ENCODE measurements at places on chromosomes 16 and 17.
A peak's percentile ranks its signal among the peaks of the same experiment; 100 is the strongest.

GRCh38 chr17:45382226-45382625, 50.4 kb downstream of the ARHGAP27 start:
- no peak for DNase-seq

GRCh38 chr16:67468731-67469130, 12.2 kb downstream of the ATP6V0D1 start:
- DNase-seq, result no peak

GRCh38 chr17:56121191-56122051, 31.9 kb upstream of the ANKFN1 start:
- no peak for DNase-seq

- DNase-seq, result no peak
These were observed 394 bp upstream of the PRM3 start for GRCh38 chr16:11273721-11274324.

GRCh38 chr17:68318103-68318991, 27.1 kb downstream of the ARSG start:
- DNase-seq, result peak; percentile 80

- DNase-seq, result no peak
These were observed 1.2 kb upstream of the MGAT5B start for GRCh38 chr17:76866774-76867577.

GRCh38 chr17:28689011-28689410, 22.7 kb downstream of the PROCA1 start:
- DNase-seq, result no peak

DNA sequence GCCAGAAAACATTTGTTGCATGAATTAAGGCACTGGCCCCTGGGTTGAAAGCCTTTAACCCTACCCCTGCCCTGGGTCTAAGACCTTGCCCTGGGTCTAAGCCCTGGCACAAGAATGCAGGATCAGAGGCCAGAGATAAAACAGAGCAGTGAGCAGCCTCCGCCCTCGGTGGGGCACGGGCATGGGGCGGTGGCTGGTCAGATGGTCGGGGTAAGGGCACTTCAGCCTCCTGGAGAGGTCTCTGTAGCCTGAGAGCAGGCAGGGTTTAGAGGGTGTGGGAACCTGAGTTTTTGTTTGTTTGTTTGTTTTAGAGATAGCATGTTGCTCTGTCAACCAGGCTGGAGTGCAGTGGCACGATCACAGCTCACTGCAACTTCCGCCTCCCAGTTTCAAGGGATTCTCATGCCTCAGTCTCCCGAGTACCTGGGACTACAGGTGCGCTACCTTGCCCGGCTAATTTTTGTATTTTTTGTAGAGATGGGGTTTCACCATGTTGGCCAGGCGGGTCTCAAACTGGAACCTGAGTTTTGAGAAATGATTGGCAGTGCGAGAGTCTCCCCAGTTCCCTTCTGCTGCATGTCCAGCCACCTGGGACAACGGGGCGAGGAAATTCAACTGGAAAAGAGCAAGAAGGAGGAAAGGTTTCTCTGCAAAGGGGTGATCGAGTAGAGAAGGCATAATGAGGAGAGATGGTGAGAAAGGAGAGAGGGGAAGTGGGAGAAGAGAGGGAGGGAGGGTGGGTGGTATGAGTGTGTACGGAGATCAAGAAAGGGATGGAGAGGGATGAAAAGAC, 27.7 kb downstream of the TNS4 start:
- DNase-seq, result no peak

- DNase-seq, result peak; percentile 78
These were observed 11.5 kb upstream of the ZC3H18 start for GRCh38 chr16:88558457-88559442.

- peak; percentile 69 for DNase-seq
These were observed 9.1 kb upstream of the CEP295NL start for GRCh38 chr17:78912082-78912481.

DNA sequence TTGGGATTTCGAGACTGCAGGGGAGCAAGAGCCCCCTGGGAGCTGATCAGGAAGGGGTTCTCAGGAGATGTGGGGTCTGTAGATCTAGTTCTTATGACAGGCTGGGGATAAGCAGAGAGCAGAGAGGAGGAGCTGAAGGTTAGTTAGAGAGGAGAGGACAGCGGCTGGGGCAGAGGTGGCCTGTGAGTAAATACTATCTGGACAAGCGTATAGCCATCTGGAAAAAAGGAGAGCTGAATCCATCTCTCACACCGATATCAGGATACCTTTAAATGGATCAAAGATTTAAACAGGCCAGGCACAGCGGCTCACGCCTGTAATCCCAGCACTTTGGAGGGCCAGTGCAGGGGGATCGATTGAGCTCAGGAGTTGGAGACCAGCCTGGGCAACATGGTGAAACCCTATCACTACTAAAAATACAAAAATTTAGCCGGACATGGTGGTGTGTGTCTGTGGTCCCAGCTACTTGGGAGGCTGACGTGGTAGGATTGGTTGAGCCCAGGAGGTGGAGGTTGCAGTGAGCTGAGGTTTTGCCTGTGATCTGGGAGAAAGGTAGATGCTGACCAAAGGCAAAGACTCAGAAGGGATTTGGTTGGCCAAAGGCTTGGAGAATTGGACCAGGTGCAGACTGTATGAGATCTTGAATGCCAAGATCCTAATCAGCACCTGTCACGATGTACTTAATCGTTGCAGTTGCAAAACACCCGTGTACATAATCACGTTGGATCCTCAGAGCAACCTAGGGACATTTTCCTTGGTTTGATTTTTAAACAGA, 18.9 kb upstream of the SLC25A19 start:
- DNase-seq, result no peak

- no peak for DNase-seq
These were observed 29.5 kb upstream of the PIK3R6 start for GRCh38 chr17:8896641-8897635.

DNA sequence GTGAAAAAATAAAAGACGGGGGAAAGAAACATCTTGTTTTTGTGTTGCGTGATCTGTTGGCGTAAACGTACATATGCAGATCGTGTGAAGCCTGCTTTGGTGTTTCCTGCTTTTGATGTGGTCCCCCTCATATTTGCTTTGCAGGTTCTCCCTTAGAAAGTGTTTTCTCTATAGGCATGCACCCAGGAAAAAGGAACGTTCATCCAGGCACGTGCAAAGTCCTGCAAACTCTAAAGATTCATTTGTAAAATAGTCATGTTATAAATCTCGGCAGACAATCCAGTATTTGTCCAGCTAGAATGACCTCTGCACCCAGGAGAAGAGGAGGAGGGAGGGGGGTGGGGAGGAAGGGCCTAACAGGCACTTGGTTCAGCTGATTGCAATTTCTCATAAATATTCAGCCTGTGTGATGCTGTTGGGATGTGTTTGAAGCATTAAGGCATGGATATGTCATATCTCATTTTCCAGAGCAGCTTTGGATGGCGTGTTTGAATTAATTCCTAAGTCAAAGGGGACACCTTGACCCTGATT, 40.3 kb upstream of the DDX52 start:
- no peak for DNase-seq

DNA sequence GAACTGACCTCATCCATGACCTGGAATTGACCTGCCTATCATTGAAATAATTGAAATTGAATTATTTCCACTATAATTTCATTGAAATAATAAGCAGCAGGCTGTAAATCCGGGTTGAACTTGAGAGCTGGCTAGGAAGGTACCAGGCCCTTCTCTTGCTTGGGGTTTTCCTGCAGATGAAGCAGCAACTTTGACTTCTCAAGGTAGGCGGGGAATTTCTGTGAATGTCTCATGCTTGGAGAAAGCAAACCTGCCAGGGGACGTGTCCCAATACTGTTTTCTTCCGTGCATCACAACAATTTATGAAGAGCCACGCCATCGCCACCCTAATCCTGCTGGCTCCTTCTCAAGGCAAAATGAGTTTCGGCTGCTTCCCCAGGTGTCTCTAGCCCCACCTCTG, 97.5 kb upstream of the XYLT1 start:
- DNase-seq, result no peak

GRCh38 chr17:31349454-31349853, 28.0 kb upstream of the EVI2A start:
- DNase-seq, result no peak

GRCh38 chr16:27795992-27796614, 246.2 kb downstream of the KATNIP start:
- DNase-seq, result peak; percentile 56

GRCh38 chr17:73625991-73626673, 18.1 kb downstream of the SDK2 start:
- DNase-seq, result no peak

- no peak for DNase-seq
These were observed 302 bp downstream of the LITAF start for GRCh38 chr16:11586378-11586855.

DNA sequence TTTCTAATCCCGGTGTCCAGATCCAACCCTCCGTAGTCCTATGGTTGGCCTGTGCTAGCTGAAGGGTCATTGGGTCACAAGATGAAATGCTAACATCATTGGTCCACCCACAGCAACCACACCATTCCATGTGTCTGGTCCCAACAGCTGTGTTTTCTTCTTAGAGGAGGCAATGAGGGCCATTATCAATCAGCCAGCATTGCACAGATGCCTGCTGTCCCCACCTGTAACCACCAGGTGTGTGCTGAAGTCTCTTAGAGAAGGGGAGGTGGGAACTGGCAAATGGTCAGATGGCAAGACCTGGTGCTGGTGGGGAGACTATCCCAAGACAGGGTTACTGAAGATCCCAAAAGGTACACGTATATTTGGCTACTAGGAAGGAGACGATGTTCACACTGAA, 37.4 kb downstream of the HIC1 start:
- DNase-seq, result no peak

GRCh38 chr16:79891458-79891857, 290.9 kb upstream of the MAF start:
- DNase-seq, result no peak

GRCh38 chr16:22397464-22397863, 23.0 kb upstream of the CDR2 start:
- DNase-seq, result no peak

- DNase-seq, result no peak
These were observed 122.3 kb downstream of the MRTFB start for GRCh38 chr16:14193316-14193871.

GRCh38 chr16:67283826-67284555, 4.7 kb downstream of the PLEKHG4 start:
- DNase-seq, result no peak

- no peak for DNase-seq
These were observed 1.9 kb downstream of the ADAM11 start for GRCh38 chr17:44760474-44761308.

- DNase-seq, result no peak
These were observed 4.3 kb downstream of the COG1 start for GRCh38 chr17:73197161-73197560.

DNA sequence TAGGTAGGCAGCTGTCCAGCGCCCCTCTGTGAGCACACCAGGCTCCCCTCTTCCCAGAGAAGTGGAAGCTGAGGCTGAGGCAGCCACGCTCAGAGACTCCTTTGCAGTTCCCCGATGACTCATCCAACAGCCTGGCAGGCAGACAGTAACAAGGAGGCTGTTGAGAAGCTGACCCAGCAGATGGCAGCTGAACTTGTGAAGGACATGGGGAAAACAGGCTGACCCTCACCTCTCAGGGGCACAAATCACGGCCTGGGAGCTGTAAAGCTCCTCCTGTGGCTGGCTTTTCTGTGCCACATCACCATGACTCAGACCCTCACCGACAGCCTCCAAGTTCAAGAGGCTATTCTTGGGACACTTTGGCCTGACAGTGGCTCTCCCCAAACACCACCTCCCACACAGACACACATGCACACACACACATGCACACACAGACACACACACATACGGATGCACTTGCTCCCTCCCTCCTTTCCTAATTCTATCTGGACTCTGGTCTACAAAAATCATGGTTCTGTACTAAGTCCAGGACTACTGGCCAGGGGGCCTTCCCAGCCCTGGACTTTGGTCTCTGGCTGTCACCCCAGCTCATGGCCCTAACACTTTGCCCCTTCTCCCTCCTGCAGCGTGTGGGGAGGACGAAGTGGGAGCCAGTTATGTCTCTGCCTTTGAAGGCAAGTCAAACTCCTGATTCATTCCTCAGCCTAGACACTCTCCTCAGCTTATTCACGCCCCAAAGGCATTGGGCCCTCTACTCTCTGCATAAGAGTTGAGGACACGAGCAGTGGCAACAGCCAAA, 23.2 kb downstream of the MAP3K14 start:
- peak; percentile 94 for DNase-seq

DNA sequence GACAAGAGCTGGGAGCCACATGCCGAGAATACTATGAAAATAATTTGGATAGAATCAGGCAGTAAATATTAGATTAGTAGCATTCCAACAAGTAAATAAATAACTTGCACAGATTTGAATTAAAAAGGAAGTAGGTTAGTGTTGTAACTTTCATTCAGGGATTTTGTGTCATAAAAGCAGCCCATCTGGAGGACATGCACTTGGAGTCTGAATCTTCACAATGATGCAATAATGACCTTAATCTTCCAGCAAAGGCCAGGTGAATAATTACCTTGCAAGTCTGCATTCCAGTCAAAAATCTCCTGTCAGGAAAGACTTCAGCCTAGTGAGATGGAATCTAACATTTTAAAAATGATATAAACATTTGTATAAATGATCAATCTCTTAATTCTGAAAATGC, 518.1 kb downstream of the KCNJ2 start:
- DNase-seq, result no peak

All from suppressor macrophage (primary cell).